ENCODE measurements at places on chromosomes 5 and 9.

DNA sequence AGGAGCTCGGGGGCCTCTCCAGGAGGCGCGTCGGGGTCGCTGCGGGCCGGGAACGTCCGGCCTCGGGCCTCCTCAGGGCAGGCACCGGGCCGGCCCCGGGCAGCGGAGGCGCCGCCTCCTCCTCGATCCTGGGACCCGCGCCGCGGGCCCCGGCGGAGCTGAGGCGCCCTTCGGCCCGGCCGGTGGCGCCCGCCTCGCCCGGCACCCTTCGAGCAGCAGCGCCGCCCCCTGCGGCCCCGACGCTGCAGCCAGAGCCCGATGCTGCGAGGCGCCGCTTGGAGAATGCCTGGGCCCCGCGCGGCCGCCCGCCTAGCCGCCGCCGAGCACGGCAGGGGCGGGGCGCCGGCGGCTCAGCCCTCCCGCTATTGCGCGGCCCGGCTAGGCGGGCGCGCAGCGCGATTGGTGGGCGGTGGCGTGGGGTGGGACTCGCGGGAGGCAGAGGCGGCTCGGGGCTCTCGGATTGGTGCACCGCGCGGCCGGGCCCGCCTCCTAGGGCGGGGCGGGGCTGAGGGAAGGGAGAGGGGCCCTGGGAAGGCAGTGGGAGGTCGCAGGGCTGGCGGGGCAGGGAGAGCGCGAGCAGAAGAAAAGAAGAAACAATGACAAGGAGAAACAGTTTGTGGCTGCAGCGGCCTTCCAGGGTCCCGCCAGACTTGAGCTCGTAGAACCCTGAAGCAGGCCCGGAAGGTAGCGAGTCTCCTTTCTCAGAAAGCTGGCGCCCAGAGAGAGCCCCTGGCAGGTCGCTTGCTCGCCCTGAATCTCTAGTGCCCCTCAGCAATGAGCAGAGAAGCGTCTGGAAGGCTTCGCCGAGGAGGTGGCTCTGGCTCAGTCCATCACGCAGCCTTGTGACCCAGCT lies at the start of gene EEIG1:
EEIG1 (minus strand) TSS at position 284 of the 853 bp plus-strand sequence. CDS start 852 bp downstream, outside the sequence.
- DNase-seq = peak; percentile 95

GRCh38 chr9:101254733-101255433 lies 129.9 kb downstream of the BAAT start:
- no peak for DNase-seq

- DNase-seq = no peak
Measured at GRCh38 chr5:98836175-98836574, 62.7 kb downstream of the RGMB start.

GRCh38 chr5:39019254-39019653 lies 54.9 kb downstream of the RICTOR start:
- DNase-seq = no peak

DNA sequence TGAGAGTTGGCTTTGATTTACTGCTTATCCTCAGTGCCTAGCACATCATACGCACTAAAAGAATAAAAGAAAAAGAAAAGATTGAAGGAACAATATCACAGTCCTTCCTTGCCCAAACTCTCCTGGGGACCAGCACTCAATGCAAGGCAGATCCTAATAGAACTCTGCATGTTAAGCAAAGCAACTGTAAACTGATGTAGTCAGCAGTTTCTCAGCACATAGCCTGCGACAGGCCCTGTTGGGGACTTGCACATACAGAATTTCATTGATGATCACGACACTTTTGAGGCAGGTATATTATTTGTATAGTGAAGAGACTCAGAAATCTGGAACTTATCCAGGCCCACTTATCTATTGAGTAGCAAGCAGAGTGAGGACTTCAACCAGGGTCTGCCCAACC lies 15.4 kb downstream of the NIPAL4 start:
- no peak for DNase-seq

GRCh38 chr9:22452415-22453010 lies 5.9 kb downstream of the DMRTA1 start:
- peak; percentile 60 for DNase-seq

DNA sequence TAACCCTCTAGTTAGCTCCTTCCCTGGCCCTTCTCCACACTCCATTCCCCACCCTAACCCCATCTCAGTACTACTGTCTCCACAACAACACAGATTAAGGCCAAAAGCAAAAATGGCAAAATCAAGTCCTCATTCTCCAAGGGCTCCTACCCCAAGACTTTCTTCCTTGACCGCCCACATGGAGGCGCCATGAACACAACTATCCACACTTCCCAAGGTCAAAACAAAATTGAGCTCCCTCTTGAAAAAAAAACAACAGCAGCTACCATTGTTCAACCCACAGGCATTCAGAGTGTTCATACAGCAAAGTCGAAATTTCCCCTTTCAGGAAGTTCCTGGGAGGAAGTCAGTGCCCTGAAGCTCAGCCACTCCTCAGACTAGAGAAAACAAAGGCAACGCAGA lies 54.4 kb downstream of the GNAQ start:
- peak; percentile 82 for DNase-seq

DNA sequence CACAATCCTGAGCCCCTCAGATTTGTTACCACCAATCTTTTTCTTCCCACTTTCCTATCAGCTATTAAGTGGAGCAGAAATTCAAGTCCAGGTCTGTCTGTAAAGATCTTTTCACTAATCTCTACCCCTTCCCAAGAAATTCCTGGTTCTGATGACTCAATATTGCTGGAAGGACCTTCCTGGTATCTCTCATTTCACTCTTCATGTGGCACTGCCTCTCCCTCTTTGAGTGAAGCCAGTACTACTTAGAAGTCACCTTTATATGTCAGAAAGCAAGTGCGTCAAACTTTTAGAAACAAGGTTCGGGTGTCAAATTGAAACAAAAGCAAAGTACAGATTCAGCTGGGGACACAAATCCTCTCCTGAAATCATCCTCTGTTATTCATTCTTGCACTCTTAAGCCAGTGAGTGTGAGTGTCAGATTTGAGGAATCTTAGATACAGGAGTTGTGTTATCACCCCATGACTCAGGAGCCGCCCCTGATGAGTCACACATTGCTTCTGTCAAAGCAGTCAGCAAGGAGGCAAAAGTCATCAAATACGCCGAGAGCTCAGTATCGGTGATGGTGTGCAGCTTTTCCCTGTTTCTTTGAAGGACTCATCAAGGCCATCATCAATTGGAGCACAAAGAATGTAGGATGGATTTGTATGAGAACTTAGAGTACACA lies 313.0 kb downstream of the CETN3 start:
- no peak for DNase-seq

GRCh38 chr5:53029608-53030007 lies 40.5 kb downstream of the ITGA2 start:
- no peak for DNase-seq

GRCh38 chr5:38463634-38464521 lies 92.6 kb downstream of the LIFR start:
- no peak for DNase-seq

GRCh38 chr9:130949188-130950038 lies 10.4 kb upstream of the FIBCD1 start:
- no peak for DNase-seq

DNA sequence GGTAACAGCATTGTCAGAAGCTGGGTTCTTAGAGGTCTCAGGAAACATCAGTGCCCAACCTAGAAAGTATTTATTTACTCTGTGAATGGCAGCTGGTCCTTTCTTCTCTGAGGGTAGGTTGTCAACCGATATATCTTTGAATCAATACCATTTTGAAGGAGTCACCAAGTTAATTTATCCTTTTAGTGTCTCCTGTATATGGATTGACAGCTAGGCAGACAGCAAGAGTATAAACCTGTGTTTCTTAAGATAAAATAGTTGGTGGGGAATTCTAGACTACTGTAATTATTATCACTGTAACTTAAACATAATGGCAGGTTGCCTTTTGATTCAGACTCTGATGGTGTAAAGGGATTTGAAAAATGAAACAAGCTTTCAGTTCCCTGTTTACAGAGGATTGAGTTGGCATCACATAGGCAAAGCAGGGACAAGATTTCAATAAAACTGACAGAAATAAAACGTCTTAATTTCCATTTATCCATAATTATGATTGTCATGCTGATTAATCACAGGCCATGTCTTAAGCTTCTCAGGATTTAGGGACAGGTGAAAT lies 190.8 kb upstream of the HAPLN1 start:
- no peak for DNase-seq

GRCh38 chr9:78783743-78784142 lies 486.8 kb downstream of the PSAT1 start:
- peak; percentile 3 for DNase-seq

DNA sequence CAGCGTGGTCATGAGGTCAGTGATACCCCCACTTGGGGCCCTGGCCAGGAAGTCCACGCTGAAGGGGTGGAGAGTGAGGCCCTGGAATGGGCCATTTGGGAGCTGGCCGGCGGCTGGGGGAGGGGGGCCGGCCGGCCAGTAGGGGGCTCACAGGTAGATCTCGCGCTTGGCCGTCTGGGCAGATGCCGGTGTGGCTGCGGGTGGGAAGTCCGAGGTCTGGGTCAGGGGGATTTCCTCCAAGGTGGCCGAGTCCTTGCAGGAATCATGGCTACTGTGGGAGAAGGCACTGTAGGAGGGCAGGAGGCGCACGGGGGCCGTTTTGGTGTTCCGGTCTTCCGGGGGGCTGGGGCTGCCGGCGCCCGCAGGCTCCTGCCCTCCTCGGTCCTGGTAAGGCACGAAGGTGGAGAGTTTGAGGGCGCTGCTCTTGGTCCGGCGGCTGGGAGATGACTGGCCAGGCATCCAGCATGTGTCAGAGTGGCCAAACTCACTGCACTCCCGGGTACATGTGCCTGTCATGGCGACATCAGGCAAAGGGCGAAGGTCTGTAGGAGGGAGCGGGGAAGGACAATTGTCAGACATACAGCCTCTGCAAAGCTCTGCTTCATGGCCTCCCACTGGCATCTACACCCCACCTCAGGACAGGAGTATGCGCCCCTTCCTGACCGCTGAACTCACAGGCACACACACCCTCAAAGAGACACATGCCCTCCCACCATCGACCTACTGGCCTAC lies 24.1 kb downstream of the PCDH1 start:
- no peak for DNase-seq

- no peak for DNase-seq
Measured at GRCh38 chr5:22844636-22845035, 8.5 kb downstream of the CDH12 start.

DNA sequence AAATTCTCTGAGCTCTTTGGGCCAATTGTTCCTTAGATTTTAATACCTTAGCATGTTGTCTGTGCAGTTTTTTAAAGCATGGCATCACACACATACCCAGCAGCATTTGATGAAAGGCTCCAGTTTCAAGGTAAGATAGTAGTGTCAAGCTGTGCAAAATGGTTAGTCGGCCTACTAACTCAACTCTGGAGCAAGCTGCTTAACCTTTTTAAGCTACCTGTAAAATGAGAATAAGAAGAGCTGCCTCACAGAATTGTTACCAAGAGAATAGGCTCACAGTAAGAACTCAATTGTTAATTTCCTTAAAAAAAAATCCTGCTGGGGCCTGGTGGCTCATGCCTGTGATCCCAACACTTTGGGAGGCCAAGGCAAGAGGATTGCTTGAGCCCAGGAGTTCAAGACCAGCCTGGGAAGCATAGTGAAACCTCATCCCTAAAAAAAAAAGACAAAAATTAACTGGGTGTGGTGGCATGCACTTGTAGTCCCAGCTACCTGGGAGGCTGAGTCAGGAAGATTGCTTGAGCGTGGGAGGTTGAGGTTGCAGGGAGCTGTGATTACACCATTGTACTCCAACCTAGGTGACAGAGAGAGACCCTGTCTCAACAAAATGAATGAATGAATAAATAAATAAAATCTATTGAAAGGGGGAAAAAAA lies 96.5 kb downstream of the IQGAP2 start:
- DNase-seq = no peak

- DNase-seq = peak; percentile 55
Measured at GRCh38 chr5:120139039-120139438, 325.1 kb upstream of the PRR16 start.

DNA sequence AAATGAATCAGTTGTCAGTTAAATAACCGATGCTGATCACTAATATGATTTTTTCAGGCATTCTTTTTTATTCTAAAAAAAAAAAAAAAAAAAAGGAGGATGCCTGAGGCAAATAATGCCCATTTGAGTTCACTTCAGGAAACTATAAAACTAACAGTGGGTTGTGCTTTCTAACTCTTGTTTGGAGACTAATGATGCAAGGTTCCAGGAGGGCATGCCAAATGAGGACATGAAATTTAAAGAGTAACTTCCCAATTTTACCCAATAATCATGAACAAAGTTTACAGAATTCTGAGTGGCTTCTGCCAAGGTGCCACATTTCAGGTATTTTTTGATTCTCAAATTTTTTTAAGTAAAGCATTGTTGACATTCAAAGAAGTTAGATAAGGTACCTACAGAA lies 41.0 kb downstream of the CEP120 start:
- DNase-seq = no peak

- peak; percentile 96 for DNase-seq
Measured at GRCh38 chr9:113572076-113572861, 108.7 kb downstream of the RGS3 start.

DNA sequence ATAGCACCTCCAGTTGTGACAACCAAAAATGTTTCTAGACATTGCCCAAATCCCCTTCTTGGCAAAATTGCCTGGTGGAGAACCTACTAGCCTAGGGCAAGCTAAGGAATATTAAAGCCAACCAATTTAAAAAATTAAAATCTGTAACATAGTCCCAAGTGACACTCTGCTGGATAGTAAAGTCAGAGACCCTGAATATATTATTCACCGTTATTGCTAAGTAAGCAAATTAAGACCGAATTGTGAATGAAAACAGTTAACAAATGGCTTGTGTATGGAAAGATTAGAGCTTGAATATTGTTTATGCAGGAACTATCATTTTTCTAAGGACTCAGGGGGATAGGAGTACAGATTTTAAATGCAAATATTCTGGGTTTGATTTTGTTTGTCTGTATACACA lies 208.1 kb downstream of the DMAC1 start:
- DNase-seq = no peak

- DNase-seq = no peak
Measured at GRCh38 chr5:71662381-71662780, 56.7 kb upstream of the CARTPT start.

All from hematopoietic multipotent progenitor cell treated with erythropoietin and hydrocortisone succinate and interleukin-3 and kit ligand, for 6 days (in vitro differentiated cells).